HFFc6 (cell line): ENCODE measurements at places on chromosomes 1 and 21.
A peak's percentile ranks its signal among the peaks of the same experiment; 100 is the strongest.

DNA sequence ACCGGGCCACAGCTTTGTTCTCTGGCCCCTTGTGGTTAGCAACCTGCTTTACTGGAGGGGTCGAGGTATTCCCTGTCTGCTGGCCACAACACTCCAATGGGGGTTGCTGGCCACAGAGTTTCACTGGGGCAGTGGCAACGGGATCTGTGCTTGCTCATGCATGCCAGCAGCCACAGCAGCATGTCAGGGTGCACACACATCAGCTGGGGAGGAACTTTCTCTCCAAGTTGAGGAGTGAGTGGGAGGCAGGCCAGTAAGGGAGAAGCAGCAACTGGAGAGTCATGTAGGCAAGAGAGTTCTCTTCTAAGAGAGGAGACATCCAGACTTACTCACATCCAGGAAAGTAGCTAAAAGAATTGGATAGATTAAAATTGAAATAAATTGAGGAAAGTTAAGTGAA, 38.0 kb downstream of the SAMD13 start:
- no peak overlapping the region for H3K4me3 ChIP-seq
- peaks cover 4% of the 10 kb centered on the region; the same call in 1 of the 2 replicates for H3K27me3 ChIP-seq
- DNase-seq, result peak; percentile 11
- H3K4me1 ChIP-seq, result peaks cover 15% of the 10 kb centered on the region

- no peak for DNase-seq
- H3K36me3 ChIP-seq, result no peaks in the 10 kb centered on the region
- H3K4me3 ChIP-seq, result peak overlapping the region; percentile 14; the same call in 1 of the 2 replicates
- H3K4me1 ChIP-seq, result peaks cover 63% of the 10 kb centered on the region
Measured at GRCh38 chr1:101175466-101175865, 61.4 kb upstream of the S1PR1 start.

- H3K4me3 ChIP-seq, result no peak overlapping the region
- no peak overlapping the region for H3K27ac ChIP-seq
- H3K36me3 ChIP-seq, result no peaks in the 10 kb centered on the region
- DNase-seq, result no peak
Measured at GRCh38 chr1:11483581-11484320, 4.8 kb downstream of the DISP3 start.

GRCh38 chr1:202825748-202826147, 15.0 kb downstream of the PCAT6 start:
- peaks cover 18% of the 10 kb centered on the region for H3K27me3 ChIP-seq
- H3K4me1 ChIP-seq, result peaks cover 11% of the 10 kb centered on the region
- no peak overlapping the region for H3K4me3 ChIP-seq
- DNase-seq, result no peak
- no peak overlapping the region for H3K27ac ChIP-seq

GRCh38 chr1:237748171-237748960, 142.4 kb downstream of the ZP4 start:
- H3K27me3 ChIP-seq, result peaks cover 4% of the 10 kb centered on the region
- H3K36me3 ChIP-seq, result no peaks in the 10 kb centered on the region

GRCh38 chr1:205421798-205422197, at the start of gene LEMD1:
Gene LEMD1, minus strand, starts transcription at chr1:205422056. Its CDS starts 1,520 bp downstream, at chr1:205420536.
- H3K27ac ChIP-seq, result no peak within 1 kb of the TSS
- H3K36me3 ChIP-seq, result no peaks in the 10 kb centered on the region
- H3K27me3 ChIP-seq, result peaks cover 67% of the 10 kb centered on the region
- no peak within 1 kb of the TSS for H3K4me3 ChIP-seq
- DNase-seq, result peak; percentile 4

DNA sequence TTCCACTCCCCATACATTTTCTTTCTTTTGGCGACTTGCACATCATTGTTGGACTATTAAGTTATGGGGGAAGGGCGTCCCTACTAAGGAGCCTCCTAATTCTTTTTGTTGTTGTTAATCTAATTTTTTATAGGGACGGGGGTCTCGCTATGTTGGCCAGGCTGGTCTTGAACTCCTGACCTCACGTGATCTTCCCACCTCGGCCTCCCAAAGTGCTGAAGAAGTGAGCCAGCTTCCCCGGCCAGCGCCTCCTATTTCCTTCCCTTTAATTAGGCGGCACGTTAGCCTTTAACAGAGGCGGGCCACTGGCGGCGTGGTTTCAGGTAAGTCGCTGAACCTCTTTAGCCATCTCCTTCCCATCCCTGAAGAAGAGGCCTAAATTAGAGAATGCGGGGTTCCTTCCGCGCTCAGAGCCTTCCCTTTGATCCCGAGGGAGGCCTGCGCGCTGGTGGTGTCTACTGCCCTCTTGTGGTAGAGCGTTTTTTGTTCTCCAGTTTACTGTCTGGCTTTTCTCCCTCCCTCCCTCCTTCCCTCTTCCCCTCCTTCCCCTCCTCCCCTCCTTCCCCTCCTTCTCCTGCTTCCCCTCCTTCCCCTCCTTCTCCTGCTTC, 38.1 kb downstream of the TNFRSF9 start:
- H3K4me1 ChIP-seq, result peaks cover 6% of the 10 kb centered on the region
- H3K4me3 ChIP-seq, result no peak overlapping the region
- H3K27ac ChIP-seq, result no peak overlapping the region
- no peaks in the 10 kb centered on the region for H3K36me3 ChIP-seq
- peaks cover 5% of the 10 kb centered on the region for H3K27me3 ChIP-seq

- no peaks in the 10 kb centered on the region for H3K36me3 ChIP-seq
- H3K27ac ChIP-seq, result no peak overlapping the region
- no peak overlapping the region for H3K4me3 ChIP-seq
- DNase-seq, result no peak
- H3K27me3 ChIP-seq, result peaks cover 2% of the 10 kb centered on the region; the same call in 1 of the 2 replicates
- H3K4me1 ChIP-seq, result peaks cover 22% of the 10 kb centered on the region
Measured at GRCh38 chr21:43370888-43371570, 55.9 kb downstream of the SIK1 start.

- no peaks in the 10 kb centered on the region for H3K4me1 ChIP-seq
- H3K27ac ChIP-seq, result no peak overlapping the region
- no peak overlapping the region for H3K4me3 ChIP-seq
- peaks cover 20% of the 10 kb centered on the region; the same call in 1 of the 2 replicates for H3K27me3 ChIP-seq
- peak; percentile 49 for DNase-seq
Measured at GRCh38 chr1:110765640-110766335, 91.0 kb upstream of the KCNA3 start.

DNA sequence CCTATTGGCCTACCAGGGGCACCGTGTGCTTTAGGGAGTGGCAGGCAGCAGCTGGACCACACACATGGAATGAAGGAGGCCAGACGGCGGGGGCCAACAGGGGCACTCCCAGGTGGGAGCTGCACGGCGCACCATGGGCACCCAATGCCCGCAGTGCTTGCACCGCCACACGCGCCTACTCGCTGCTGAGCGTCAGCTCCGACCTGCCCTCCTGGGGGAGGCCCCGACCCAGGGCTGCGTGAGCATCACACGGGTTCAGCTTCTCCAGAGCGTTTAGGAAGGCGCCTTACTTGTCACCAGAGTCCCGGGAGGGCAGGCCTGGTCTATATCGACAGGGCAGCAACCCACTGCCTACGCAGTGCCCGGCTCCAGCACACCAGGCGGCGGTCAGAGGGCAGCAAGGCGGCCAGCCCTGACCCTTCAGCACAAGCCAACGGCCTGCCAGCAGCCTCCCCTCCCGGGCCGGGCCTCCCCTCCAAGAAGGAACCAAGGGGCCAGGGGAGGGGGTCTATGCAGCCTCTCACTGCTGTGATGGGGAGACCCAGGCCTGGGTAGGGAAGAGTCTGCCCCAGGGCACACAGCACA, 64.9 kb downstream of the ARHGEF16 start:
- DNase-seq, result no peak
- no peak overlapping the region for H3K4me3 ChIP-seq
- peaks cover 2% of the 10 kb centered on the region for H3K27me3 ChIP-seq
- H3K27ac ChIP-seq, result no peak overlapping the region
- H3K4me1 ChIP-seq, result no peaks in the 10 kb centered on the region
- no peaks in the 10 kb centered on the region for H3K36me3 ChIP-seq

- H3K27me3 ChIP-seq, result no peaks in the 10 kb centered on the region
- peaks cover 13% of the 10 kb centered on the region for H3K36me3 ChIP-seq
- DNase-seq, result peak; percentile 1
Measured at GRCh38 chr1:174352117-174352516, 95.6 kb upstream of the GPR52 start.

- DNase-seq, result no peak
- H3K4me3 ChIP-seq, result no peak overlapping the region
- H3K4me1 ChIP-seq, result no peaks in the 10 kb centered on the region
- H3K27ac ChIP-seq, result no peak overlapping the region
- peaks cover 2% of the 10 kb centered on the region for H3K27me3 ChIP-seq
Measured at GRCh38 chr1:176949033-176949662, 215.4 kb downstream of the ASTN1 start.

DNA sequence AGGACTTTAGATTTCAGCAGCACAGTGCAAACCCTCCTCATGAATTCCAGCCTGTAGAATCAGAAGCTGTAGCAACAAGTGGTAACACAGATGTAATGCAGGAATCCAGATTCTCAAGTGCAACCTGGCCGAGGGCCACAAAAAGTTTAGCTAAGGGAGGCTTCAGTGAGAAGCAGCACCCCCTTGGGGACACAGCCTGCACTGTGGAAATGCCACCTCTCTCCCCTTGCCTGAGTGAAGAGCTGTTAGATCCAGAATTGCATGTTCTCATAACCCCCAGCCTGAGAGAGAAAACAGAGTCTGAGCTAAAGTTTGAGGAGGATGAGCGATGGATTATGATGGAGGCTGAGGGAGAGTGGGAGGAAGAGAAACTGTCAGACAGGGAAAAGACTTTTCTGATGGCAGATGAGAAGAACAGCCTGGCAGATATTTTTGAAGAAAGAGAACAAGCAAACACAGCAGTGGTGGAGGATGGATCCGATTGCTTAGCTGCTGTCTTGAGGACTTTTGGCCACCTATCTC, 80.5 kb upstream of the BMP8A start:
- H3K36me3 ChIP-seq, result peaks cover 39% of the 10 kb centered on the region
- peaks cover 79% of the 10 kb centered on the region for H3K4me1 ChIP-seq
- H3K27ac ChIP-seq, result peak overlapping the region; percentile 57
- peak; percentile 93 for DNase-seq

DNA sequence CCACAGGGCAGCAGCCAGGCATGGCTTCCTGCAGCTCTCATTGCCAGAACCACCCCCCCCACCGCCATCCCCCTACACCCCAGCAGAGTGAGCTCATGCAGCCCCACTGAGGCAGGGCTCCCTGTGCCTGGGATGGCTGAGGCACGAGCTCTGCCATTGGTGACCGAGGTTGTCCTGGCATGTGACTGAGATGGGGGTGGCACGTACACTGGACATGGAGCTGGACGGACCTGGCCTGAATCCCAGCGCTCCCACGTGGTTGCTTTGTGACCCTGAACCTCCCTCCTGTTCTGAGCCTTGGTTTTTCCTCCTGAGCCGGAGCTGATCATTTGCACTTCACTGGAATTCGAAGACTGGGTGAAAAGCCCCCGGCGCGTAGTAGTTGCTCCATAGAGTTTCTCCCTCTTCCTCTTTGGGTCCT, 28.3 kb downstream of the ALPL start:
- H3K36me3 ChIP-seq, result no peaks in the 10 kb centered on the region
- H3K27ac ChIP-seq, result no peak overlapping the region
- H3K4me1 ChIP-seq, result peaks cover 18% of the 10 kb centered on the region
- peaks cover 49% of the 10 kb centered on the region for H3K27me3 ChIP-seq
- DNase-seq, result no peak

DNA sequence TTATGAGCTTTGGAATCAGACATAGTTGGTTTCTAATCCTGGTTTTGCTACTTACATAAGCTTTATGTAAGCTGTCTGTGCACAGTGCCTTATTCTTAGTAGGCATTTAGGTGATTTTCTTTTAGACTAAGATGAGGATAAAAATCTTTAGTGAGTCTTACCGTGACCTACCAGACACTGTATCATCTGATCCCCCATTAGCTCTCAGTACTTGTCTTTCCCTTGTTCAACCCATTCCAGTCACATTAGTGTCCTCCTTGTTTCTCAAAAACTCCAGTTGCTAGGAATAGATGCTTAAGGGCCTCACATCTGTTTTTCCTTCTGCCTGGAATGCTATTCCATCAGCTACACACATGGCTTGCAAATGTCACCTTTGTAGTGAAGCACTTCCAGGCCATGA, 18.8 kb downstream of the PPP1R12B start:
- H3K27ac ChIP-seq, result peak overlapping the region; percentile 8; the same call in 1 of the 2 replicates
- no peaks in the 10 kb centered on the region; the same call in 1 of the 2 replicates for H3K36me3 ChIP-seq
- H3K4me1 ChIP-seq, result peaks cover 21% of the 10 kb centered on the region
- H3K27me3 ChIP-seq, result no peaks in the 10 kb centered on the region; the same call in 1 of the 2 replicates
- peak; percentile 54 for DNase-seq

DNA sequence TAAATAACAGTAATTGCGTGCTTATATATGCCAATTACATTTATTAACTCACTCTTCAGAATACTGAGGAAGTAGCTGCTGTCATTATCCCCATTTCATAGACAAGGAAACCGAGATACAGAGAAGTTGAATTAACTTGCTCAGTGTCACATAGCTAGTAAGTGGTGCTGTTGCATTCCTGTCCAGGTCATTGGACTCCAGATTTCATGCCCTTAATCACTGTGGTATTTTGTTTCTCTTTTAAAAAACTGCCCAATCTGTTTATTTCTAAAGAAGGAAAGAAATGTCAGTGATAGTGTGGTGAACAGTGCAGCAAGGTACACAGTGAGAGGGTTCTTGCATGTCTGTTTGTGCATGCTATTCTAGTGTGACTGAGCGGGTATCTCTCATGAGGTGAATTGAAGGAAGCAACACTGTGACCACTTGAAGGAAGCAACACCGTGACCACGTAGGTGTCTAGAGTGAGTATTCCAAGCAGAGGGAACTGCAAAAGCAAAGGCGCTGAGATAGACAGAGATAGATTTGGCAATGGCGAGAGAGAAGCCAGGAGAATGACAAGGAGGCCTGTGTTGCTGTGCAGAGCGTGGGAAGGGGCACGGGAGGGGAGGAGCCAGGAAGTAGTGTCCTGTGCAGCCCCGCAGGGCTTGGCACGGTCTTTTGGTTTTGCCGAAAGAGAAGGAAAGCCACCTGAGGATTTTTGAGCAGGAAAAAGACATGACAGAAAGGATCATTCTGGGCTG, 95.9 kb downstream of the CAMTA1 start:
- no peak overlapping the region for H3K4me3 ChIP-seq
- H3K27ac ChIP-seq, result no peak overlapping the region
- H3K4me1 ChIP-seq, result peaks cover 5% of the 10 kb centered on the region; the same call in 1 of the 2 replicates

- peaks cover 47% of the 10 kb centered on the region for H3K4me1 ChIP-seq
- H3K36me3 ChIP-seq, result no peaks in the 10 kb centered on the region; the same call in 1 of the 2 replicates
- H3K27ac ChIP-seq, result peak overlapping the region; percentile 99
- peak; percentile 80 for DNase-seq
Measured at GRCh38 chr1:156096640-156097391, 14.6 kb upstream of the MEX3A start.

DNA sequence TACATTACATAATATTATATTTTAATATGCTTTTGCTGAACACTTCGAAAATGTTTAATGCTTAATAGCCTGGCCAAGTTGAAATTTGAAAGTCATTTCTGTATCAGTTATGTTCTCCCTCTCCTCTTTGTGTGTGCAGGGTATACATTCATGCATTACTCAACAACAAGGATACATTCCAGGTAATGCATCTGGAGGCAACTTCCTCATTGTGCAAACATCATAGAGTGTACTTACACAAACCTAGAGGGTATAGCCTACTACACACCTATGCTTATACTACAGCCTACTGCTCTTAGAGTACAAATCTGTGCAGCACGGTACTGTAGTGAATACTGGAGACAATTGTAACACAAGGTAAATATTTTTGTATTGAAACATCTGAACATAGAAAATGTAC, 407.3 kb downstream of the MRPL39 start:
- H3K4me1 ChIP-seq, result peaks cover 7% of the 10 kb centered on the region; the same call in 1 of the 2 replicates
- H3K27ac ChIP-seq, result no peak overlapping the region
- no peak for DNase-seq
- peaks cover 8% of the 10 kb centered on the region for H3K36me3 ChIP-seq
- H3K4me3 ChIP-seq, result no peak overlapping the region
